ENCODE measurements at places on chromosomes 11 and 22.

GRCh38 chr11:553988-554340, 6.6 kb downstream of the LMNTD2 start:
- no peak for DNase-seq

DNA sequence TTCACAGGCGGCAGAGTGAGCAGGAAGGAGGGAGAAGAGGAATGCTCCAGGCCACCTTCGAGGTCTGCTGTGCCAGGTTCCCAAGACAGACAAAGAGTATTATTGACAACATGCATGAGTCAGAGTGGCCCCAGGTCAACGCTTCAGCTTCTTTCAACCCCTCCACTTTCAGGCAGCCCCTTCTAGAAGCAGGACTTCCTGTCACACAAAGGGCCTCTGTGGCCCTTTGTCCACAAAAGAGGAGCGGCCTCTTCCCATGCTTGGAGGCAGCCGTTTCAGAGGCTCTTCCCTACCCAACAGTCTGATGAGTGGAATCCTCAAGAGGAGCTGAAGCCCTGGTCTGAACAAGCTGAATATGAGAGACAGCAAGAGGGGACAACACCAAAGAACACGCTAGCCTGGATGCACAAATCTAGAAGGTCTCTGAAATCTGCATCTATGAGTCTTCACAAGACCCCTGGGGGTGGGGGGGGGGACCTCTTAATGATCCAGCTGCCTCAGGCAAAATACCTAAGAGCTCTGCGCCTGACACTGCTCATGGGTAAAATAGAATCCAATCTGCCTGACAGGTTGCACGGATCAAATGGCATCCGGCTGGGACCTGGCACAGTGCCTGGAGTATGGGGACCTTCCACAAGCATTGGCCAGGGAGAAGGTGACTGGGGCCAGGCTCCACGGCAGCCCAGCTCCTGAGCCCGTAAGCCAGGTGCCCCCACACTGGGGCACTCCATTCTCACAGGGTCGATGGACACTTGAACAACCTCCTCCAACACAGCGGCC, 67.5 kb downstream of the PACSIN2 start:
- no peak for DNase-seq

- no peak for DNase-seq
Observed at GRCh38 chr11:48167380-48167779, 49.2 kb upstream of the OR4B1 start.

GRCh38 chr11:12091956-12092558, 18.3 kb upstream of the MICAL2 start:
- DNase-seq = no peak

DNA sequence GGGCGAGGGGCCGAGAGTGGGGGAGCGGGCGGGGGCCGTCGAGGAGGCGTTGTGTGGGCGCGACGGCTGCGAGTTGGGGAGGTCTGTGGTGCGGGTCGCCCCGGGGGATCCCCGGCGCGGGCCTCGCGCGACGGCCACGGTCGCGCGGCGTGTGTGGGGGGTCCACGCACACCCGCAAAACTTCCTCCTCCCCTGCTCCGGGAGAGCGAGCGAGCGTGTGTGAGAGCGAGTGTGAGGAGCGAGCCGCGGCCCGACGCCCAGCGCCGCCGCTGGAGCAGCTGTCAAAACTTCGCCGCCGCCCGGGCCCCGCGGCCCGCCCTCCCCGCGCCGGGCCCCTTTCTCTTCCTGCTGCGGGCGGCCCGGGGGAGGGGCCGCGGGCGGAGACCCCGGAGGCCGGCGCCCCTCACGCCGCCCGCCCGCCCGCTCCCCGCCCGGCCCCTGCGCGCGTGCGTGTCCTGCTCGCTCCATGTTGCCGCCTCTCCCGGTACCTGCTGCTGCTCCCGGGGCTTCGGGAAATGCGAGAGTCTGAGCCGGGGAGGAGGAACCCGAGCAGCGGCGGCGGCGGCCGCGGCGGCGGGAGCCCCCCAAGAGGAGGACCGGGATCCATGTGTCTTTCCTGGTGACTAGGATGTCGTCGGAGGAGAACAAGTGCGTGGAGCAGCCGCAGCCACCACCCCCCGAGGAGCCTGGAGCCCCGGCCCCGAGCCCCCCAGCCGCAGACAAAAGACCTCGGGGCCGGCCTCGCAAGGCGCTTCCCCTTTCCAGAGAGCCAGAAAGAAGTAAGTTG, 9.0 kb upstream of the CCT8L2 start:
- DNase-seq = no peak

GRCh38 chr22:47062126-47062525, 299.7 kb downstream of the TBC1D22A start:
- DNase-seq = peak; percentile 29

DNA sequence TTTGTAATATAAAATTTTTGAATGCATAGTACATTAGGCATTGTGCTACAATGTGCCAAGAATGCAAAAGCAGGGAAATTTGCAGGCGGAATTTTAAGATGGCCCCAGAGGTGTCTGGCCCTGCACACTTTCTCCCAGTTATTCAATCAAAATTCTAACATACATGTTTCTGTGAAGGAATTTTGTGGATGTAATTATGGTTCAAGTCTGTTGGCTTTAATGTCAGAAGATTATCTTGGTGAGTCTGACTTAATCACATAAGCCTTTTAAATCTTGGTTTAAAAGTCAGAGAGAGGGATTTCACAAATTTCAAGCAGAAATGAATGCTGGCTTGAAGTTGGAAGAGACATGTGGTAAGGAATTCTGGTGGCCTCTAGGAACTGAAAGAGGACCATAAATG, 423.4 kb upstream of the CCDC179 start:
- DNase-seq = no peak

- no peak for DNase-seq
Observed at GRCh38 chr22:41099036-41099435, 6.6 kb downstream of the EP300 start.

DNA sequence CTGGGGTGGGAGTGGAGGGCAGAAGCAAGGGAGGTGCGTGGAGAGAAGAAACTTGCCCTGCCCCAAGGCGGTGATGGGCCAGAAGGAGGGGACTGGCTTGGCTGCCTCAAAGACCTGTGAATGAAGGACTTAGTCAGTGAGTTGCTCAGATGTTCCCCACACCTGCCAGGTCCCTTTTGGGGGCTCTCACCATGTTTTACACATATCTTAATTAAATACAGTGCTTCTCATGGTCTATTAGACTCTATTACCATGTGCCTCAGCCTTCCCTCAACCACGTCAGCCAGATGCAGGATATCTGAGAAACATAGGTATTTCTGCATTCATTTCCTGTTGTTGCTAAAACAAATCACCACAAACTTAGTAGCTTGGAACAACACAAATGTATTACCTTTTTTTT, 429.5 kb downstream of the BUD13 start:
- no peak for DNase-seq

- no peak for DNase-seq
Observed at GRCh38 chr11:91220476-91221202, 997.8 kb upstream of the CHORDC1 start.

GRCh38 chr11:45097721-45098493, 48.5 kb upstream of the PRDM11 start:
- DNase-seq = peak; percentile 91

GRCh38 chr11:12863605-12864121, 145.5 kb upstream of the RASSF10 start:
- no peak for DNase-seq

DNA sequence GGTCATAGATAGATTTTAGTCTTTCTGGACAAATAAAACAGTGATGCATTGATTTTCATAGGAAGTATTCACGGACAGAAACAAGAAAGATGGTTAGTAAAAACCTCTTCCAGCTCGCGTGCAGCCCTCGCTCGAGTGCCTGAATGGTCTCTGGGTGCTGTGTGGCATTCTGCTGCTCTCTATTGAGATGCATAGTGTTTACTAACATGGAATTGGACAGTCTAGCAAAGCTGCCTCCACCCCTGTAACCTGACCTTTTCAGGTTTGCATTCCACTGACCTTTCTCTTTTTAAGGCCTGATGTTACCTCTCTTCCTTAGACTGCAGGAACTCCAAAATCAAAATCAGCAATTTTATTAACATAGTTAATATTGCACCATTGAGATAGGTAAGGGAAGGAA, 643.4 kb downstream of the JRKL start:
- no peak for DNase-seq

GRCh38 chr11:116500026-116500946, 272.5 kb downstream of the BUD13 start:
- DNase-seq = peak; percentile 49

DNA sequence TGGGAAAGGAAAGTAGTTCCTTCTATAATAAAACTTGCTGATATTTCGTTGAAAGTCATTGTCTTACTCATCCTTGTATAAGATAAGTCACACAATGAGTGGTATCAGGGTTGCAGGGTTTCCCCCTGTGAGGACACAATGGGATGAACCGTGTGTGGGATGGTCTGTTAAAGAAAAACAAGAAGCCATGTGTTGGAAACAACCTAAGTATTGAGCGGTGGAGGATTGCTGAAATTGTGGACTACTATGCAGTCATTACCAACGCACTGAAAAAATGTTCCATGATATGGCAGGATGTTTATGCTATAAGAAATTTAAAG, 28.6 kb downstream of the PTPRJ start:
- DNase-seq = no peak

DNA sequence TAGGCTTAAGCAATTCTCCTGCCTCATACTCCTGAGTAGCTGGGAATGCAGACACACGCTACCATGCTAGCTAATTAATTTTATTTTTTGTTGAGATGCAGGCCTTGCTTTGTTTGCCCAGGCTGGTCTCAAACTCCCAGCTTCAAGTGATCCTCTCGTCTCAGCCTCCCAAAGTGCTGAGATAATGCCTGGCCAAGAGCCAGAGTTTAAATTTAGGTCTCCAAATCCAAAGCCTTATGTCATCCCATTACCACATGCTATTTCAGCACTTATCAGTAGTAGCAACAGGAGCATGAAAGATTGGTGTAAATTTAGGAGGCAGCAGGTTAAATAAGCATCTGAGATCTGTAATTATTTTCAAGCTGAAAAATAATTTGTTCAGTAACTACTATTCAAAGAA, 326.1 kb upstream of the ANO5 start:
- no peak for DNase-seq

- no peak for DNase-seq
Observed at GRCh38 chr11:33933602-33934001, 41.7 kb upstream of the LMO2 start.

DNA sequence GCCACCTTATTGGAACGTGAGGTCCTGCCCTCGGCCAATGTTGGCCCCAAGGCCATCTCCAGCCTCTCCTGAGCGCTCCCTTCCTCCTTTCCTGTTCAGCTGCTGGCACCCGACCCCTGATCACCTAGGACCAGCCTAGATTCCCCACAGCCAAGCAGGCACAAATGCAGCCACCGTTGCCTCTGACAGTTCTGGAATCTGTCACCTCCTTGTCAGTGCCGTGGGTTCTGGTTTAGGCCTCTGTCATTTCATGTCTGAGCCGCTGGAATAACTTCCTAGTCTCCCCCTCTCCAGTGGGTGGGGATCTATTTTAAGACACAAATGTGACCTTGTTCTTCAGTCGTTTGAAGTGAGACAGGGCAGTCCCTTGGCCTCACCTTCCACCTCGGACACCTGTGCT, 29.7 kb downstream of the FADS3 start:
- DNase-seq = no peak

DNA sequence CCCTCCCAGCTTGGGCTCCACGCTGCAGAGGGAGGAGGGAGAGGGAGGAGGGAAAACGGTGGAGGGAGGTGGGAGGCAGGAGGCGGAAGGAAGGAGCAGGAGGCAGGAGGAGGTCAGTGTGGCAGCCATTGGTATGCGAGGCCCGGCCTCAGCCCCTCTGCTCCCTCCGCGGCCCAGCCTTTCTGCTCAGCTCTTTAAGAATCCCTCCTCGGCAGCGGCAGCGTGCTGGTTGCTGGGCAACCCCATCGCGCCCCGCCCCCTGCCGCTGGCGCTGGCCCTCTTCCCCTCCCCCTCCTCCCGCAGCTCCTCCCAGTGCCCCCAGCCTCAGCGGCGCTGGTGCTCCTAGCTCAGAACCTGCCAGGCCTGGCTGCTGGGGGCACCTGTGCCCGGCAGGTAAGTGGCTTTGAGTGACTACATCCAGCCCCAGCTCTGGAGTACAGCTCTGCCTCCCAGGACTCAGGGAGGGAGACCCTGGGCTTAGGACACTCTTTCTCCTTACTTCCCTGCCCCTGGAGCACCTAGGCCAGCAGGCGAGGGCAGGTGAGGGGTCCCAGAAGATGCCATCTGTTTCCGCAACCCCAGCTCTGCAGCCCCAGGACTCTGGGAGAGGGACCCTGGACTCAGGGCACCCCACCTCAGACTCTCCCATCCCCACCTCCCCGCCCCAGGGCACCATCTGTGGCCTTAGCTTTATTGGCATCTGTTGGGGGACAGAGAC, 7.2 kb upstream of the FLRT1 start:
- peak; percentile 92 for DNase-seq

GRCh38 chr11:66979336-66979980, 4.4 kb downstream of the C11orf86 start:
- DNase-seq = no peak

GRCh38 chr22:20602609-20603164, 95.3 kb downstream of the MED15 start:
- no peak for DNase-seq

- DNase-seq = no peak
Observed at GRCh38 chr11:121282886-121283502, 9.6 kb upstream of the SC5D start.

- DNase-seq = no peak
Observed at GRCh38 chr11:120284272-120284671, 40.8 kb upstream of the TLCD5 start.

- DNase-seq = no peak
Observed at GRCh38 chr22:30284172-30284571, 5.1 kb downstream of the CASTOR1 start.

- DNase-seq = no peak
Observed at GRCh38 chr11:35390737-35391682, 28.3 kb downstream of the SLC1A2 start.

DNA sequence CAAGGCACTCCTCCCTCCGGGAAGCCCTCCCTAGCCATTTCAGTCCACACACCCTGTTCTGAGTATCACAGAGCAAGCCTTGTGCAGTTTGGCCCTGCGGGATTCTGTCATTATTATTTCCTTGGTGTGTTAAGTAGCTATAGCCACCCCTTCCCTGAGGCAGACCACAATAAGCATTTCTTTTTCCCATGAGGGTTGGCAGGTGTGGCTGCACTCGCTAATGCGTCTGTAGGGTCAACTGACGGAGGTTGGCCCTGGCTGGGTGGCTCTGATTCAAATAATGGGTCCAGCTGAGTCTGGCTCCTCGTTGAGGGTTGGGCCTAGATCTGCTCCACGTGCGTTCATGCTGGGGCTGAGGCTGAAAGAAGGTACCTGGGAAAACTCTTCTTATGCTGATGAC, 5.1 kb downstream of the F2 start:
- no peak for DNase-seq

GRCh38 chr11:95277868-95278267, 46.9 kb upstream of the SESN3 start:
- no peak for DNase-seq

GRCh38 chr11:120261931-120262330, 22.0 kb downstream of the POU2F3 start:
- DNase-seq = no peak

GRCh38 chr11:118806400-118806799, 15.4 kb upstream of the DDX6 start:
- no peak for DNase-seq
